Smooth muscle cell of the brain vasculature (primary cell): ENCODE measurements at places on chromosomes 7 and 10.

- DNase-seq: no peak
Observed at GRCh38 chr7:371779-372545, 82.0 kb downstream of the FOXL3 start.

DNA sequence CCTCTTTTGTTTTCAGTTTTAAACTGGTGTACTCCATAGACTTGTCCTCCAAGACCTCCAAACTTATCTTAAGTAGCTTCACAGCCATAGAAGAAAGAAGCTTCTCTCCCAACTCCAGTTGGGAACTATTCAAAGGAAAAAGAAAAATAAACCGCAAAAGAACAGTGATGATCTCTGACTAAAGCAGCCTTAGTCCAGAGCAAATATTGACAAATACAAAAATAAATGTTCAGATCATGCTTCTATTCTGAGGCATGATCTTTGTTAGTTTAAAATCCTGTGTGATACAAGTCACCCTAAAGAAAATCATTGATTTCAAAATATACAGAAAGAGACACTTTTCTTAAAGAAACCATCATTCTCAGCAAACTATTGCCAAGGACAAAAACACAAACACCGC lies 373.0 kb upstream of the SMIM30 start:
- no peak for DNase-seq

GRCh38 chr7:13226385-13226784 lies 539.0 kb downstream of the ARL4A start:
- DNase-seq: no peak

DNA sequence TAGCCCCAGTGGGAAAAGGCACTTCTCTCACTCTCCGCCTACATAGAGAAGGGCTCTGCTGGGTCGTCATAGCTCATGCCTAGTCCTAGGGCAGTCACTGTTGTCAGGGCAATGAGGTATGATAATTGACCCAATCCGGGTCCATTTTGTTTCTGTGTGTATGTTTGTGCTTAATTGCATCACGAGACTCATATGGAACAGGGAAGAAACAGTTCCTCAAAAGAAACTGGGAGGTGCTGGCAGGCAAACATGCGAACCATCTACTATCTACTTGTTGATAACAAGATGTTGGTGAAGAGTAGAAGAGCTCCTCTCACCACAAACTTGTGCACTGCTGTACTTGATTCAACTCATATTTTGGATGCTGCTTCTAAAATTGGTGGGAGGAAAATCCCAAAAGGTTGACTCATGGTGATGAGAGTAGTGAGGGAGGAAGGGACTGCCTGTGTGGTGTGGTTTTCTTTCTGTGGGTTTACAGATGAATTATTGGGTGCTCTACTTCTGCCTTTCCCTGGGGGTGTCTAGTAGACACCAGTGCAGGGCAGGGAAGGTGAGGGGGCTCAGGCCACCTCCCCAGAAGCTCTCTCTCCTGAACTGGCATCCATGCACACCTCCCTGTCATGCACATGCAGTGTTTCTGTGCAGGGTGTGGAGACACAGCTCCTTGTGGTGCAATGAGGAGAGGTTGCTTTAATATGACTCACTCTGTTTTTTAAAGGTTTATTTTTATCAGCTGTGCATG lies 29.4 kb downstream of the LSMEM1 start:
- DNase-seq: no peak

DNA sequence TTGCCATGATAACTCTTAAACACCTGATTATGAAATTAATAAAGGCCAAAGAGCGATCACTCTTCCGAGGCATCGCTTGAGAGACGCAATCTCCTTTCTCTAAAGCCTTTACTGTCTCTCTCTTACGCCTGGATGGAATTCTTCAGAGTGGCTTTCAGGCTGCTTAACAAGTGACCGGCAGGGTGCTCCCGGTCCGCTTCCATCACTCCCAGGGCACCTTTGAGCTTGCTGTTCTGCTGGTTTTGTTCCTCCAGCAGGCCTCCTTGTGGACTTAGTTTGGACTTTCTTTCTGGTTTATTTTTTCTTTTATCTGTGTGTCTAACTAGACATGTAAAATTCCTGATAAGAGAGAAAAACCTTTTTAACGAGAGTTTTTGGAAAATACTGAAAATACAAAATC lies 60.9 kb downstream of the MRPL32 start:
- DNase-seq: no peak

DNA sequence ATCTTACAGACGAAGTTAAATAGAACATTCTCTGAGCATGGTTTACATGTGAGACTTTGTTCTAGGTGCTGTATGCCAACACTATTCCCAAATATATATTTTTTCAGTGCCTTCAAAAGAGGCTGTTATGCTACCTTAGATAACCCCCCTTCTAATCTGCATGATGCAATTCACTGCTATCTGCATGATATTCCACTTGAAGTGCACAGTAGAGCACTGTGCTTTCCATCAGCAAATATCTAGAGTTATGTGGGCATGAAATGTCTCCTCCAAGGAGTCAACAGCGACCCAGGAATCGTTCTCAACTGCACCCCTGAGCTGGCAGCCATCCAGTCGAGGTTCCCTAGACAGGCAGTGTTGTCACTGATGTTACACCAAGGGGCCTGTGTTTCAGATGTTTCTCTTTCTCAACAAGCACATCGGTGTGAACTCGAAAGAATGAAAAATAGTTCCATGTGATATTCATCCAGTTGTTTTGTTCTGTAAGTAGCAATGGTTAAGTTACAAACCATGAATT lies 88.3 kb downstream of the PDE1C start:
- no peak for DNase-seq

- DNase-seq: no peak
Observed at GRCh38 chr7:98330926-98331529, 49.5 kb downstream of the BRI3 start.

DNA sequence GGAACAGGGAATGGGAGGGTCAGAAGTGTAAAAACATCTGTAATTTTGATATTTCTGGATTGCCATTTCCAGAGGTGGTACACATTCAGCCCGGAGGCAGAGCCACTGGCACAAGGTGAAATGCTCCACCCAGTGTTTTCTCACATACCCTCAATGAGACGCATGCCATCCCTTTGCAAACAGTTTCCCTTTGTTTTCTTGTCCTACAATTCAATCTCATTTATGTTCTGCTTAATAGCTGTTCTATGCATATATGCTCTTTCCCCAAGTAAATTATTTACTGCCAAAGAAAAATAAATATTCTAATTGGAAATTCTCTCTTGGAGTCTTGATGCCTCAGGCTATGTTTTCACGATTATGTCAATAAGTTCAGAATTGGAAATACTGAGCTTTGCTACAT lies 369.7 kb upstream of the AKR1E2 start:
- no peak for DNase-seq

- no peak for DNase-seq
Observed at GRCh38 chr10:67521546-67521945, 174.4 kb downstream of the CTNNA3 start.

- no peak for DNase-seq
Observed at GRCh38 chr10:89371987-89372386, 5.9 kb upstream of the IFIT1B start.

- no peak for DNase-seq
Observed at GRCh38 chr7:18597754-18598153, 102.2 kb downstream of the HDAC9 start.

GRCh38 chr7:159035571-159036073 lies 109.0 kb downstream of the VIPR2 start:
- DNase-seq: no peak

DNA sequence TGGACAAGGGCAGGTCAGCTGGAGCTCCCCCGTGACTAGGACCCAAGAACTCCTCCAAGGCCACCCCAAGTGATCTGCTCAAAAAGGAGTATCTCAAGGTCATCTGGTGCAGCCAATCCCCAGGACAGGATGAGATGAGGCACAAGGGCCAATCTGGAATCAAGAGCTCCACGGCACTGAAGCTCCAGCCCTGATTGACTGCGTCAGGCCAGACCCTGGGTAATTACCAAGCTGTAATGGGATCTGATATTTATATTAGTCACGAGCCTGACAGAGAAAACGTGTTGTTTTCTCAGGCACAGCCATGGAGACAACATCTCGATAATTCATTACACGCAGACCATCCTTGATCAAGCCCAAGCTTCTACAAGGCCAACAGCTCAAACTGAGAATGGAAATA lies 4.2 kb downstream of the KCNMA1 start:
- DNase-seq: no peak

GRCh38 chr7:158052381-158053060 lies 535.1 kb downstream of the PTPRN2 start:
- DNase-seq: no peak

DNA sequence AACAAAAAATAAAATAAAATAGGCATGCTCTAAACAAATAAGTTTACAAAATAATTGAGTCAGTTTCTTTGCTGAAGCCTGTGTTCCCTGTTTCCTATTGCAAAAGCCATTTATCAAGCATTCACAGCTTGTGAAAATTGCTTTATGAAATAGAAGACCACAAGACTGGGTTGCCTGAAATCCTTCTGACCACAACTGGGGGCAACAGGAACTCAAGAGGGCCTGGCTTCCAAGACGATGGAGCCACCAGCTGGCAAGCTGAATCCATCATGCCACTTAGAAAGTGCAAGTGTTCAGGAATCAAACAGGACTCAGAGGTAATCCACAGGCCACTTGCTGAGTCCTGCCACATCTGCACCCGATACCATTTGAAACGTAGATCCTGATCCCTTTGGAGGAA lies 752 bp upstream of the ABCA13 start:
- no peak for DNase-seq

DNA sequence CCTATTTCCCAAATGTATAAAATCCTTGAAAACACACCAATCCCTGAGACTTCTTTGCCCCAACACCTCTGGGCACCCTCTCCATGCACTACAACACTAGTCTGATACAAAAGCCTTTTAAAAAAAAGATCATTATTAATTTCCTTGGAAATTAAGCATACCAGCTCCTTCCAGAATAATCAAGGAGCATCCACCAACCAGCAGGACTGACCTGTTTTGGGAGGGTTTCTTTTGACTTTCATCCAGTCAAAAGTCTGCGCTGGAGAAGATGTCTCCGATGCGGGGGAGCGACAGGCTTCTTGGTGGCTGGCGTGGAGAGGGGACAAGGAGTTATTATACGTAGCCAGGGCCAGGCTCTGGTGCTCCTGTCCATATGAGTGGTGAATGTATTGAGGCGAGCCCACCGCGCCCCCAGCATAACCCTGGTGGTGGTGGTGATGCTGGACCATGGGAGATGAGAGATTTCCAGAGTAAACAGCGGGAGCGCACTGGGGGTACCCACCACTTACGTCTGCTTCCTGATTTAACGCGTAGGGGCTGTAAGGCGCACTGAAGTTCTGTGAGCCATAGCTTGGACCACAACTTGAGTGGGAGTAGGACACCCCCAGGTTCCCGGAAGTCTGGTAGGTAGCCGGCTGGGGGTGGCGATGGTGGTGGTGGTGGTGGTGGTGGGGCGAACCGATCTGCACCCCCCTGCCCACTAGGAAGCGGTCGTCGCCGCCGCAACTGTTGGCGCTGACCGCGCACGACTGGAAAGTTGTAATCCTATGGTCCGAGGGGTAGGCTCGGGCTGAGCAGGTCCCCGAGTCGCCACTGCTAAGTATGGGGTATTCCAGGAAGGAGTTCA lies 527 bp downstream of the HOXA1 start:
- DNase-seq: no peak

DNA sequence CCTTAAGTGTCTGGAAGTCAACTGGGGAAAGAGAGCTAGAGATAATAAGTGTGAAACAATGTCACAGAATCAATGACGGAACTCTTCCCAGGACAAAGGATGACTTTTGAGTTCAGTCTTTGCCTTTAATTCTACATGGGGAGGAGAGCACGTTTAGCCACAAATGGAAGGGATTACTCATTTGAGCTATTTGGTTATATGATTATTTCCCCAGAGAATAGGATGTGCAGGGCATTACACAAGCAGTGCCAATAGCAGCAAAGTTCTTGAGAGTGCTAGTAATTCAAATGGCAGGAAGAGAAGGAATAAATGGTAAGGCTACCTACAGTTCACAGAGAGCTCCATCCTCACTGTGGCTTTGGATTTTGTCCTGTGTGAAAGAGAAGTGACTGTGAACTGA lies 6.0 kb downstream of the EGFR start:
- DNase-seq: no peak

- DNase-seq: no peak
Observed at GRCh38 chr10:110668443-110668842, 24.3 kb downstream of the RBM20 start.

GRCh38 chr10:70232859-70233108 lies 445 bp downstream of the PPA1 start:
- DNase-seq: no peak

DNA sequence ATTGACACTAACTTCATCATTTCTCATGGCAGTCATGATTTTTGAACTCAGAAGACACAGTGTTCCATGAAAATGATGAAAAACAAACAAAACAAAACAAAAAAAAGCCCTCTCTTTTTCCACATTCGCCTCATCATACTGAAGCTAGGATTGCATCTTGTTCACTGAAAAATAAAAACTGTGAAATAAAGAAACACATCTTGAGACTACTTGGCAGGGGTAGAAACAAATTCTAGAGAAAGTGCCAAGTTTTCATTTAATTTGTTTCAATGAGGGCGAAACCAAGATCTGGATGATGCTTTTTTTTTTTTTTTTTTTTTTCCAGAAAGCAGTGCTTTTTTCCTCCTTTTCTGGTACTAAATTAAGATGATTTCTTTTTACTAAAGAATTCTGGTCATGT lies 350.4 kb upstream of the ETV1 start:
- DNase-seq: no peak

GRCh38 chr10:14967897-14968296 lies 8.7 kb downstream of the MEIG1 start:
- DNase-seq: no peak

DNA sequence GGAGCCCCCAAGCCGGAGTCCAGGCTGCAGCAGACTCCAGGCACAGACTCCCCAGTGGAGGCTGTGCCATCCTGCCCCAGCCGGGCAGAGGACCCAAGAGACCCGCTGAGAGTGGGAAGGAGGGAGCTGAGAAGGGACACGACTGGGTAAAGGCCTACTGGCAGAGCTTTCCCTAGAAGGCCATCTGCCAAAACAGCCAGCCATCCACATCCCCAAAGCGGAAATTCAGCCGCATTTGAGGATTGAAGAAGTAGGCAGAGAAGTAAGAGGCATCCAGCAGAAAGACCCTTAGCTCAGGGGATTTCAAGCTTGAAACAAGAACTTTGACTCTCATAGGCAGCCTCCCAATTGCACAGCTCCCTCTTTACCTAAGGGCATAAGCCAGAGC lies 857 bp downstream of the CPXM2 start:
- no peak for DNase-seq

DNA sequence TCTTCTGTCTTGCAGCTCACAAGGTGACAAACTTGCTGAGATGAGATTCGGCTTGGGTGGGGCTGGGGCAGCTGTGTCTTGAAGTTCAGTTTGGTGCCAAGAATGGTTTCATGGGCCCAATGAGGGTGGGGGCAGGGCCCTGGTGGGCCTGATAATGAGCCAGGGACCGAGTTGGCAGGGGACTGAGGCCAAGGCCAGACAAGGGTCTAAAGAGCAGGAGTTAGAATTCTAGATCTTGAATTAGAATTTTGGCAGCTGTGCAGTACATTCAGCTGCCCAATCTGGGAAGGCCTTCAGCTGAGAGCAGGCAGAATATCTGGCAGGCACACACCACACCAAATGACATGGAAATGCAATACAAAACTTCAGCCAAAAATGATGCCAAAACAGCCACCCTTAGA lies 1.5 kb upstream of the JAZF1 start:
- DNase-seq: no peak
